Stimulated activated CD8-positive, alpha-beta memory T cell treated with anti-CD3 and anti-CD28 coated beads, Interleukin-15, amount 100 ng/mL, for 24 hours (primary cell): ENCODE measurements at places on chromosomes 13 and 19.
A peak's percentile ranks its signal among the peaks of the same experiment; 100 is the strongest.

DNA sequence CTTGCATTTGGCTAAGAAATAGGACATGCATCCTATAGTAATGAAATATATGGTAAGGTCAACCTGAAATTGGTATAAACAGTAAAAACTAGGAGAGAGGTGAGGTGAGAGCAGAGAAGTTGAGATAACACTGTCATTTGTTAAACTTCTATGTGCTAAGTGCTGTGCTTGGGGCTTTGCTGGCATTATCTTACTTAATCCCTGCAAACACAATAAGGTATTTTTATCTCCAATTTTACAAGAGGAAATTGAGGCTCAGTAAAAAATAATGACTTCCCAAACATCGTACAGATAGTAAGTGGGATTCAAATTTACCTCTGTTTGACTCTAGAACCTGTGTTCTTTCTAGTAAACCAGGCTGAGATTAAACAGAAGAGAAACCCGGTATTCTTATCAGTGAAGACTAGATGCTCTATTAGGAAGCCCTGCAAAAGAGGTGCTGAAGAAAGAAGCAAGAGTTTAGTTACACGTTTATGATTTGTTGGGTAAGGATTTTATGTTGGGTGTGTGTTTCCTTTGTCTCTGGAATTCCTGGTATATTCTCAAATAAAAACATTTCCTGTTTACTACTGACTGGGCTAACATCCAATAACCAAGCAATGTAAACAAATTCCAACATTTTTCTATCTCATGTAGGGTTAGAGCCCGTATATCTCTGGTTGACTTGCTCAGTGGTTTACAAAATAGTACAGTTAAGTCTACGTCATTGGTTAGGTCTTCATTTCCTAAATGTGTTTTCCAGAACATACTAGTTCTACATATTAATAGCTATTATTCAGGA lies 137.3 kb upstream of the FNDC3A start:
- DNase-seq, result no peak

GRCh38 chr19:8363803-8364771 lies at the start of gene ANGPTL4:
TSS of gene ANGPTL4 (plus strand) at chr19:8364155. CDS start at chr19:8364322, 167 bp downstream.
- DNase-seq, result peak; percentile 4

DNA sequence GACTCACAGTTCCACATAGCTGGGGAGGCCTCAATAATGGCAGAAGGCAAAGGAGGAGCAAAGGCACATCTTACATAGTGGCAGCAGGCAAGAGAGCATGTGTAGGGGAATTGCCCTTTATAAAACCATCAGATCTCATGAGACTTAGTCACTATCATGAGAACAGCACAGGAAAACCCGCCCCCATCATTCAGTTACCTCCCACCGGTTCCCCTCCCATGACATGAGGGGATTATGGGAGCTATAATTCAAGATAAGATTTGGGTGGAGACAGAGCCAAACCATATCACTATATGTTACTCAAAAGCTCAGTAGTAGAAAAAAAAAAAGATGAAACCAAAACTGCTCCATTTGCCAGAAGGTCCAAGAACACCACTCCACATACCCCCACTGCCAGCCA lies 58.5 kb downstream of the DNAJC15 start:
- no peak for DNase-seq

DNA sequence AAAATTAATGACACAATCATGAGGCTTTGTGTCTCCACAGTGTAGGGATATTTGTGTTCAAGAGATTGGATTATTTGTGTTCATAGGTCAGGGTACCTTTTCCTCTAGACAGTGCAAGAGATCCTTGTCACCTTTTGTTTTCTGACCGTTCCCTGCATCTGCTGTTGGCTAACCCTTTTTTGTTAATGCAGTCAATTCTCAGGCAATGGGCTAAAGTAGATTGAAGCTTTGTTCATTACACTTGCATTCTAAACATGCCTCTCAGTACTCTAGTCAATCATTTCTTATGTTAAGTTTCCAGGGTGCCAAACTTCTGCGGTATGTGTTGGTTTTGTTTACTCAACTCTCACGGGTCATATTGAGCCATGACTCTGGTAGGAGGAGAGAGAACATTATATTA lies 1.8 kb upstream of the MED4 start:
- no peak for DNase-seq

- DNase-seq, result no peak
Measured at GRCh38 chr19:1133471-1133929, 29.7 kb downstream of the GPX4 start.

DNA sequence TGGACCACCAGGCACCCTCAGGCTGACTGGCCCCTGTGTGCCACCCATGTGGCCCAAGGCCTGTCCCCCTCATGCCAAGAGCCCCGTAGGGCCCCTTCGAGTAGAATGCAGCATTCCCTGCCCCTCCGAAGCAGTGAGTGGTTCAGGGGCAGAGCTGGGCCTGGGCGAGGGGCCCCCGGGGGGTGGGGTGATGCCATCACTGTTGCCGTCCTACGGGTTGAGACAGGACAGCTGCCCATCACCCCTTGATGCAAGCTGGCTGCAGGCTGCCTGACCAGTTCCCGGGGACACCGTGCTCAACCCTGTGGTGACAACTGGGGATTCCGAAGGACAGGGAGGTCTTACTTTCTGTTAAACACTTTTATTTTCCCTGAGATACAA lies 4.7 kb downstream of the SBNO2 start:
- DNase-seq, result no peak

- no peak for DNase-seq
Measured at GRCh38 chr13:45142440-45143345, 22.4 kb downstream of the GTF2F2 start.

GRCh38 chr13:24670961-24671381 lies 9.2 kb upstream of the ATP12A start:
- DNase-seq, result no peak

DNA sequence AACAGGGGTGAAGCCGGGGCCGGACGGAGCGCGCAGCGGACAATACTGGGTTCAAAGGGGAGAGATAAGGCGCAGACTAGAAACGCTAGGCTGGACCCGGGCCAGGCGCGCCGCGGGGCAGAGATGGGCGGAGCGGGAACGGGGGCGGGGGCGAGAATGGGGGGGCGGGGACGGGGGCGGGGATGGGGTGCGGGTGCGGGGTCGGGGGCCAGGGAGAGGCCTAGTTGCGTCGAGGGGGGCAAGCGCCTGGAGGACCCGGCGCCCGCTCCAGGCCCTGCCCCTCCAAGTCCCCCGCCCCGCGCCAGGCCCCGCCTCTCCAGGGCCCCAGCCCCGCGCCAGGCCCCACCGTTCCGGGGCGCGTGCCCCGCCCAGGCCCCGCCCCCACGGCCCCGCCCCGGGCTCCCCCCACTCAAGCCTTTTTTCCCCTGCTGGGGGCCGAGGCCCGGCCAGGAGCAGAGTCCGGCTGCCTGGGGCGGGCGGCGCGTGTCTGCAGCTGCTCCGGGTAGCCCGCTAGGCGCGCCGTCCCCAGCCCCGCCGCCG lies at the start of gene CERS4:
CERS4 (plus strand) TSS at position 449 of the 540 bp plus-strand sequence. CDS start 41,707 bp downstream, outside the sequence.
- DNase-seq, result peak; percentile 52

GRCh38 chr13:29946093-29946492 lies 95.7 kb upstream of the UBL3 start:
- no peak for DNase-seq

- DNase-seq, result peak; percentile 57
Measured at GRCh38 chr13:51453207-51453958, 547 bp upstream of the INTS6 start.

GRCh38 chr13:34698945-34699344 lies 243.1 kb upstream of the NBEA start:
- no peak for DNase-seq

GRCh38 chr13:53408847-53409568 lies 380.4 kb downstream of the OLFM4 start:
- DNase-seq, result no peak

DNA sequence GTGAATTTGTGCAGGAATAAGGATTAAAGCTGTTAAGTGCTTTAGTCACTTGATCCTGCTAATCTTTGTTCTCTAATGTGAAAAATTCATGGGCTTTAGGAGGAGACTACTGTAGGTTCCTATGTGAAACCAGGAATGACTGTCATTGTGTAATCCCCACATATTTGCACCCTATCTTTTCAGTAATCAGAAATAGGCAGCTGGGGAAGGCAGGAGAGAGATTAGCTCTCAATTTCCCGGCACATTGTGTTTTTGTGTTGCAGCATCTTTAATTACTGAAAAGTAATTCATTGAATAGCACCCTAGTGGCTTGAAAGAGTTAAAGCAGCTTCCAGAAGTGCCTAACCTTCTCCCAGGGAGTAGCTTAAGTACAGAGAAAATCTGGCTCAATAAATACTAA lies 282.9 kb downstream of the OLFM4 start:
- no peak for DNase-seq

- DNase-seq, result no peak
Measured at GRCh38 chr13:28650284-28650683, 8.6 kb upstream of the POMP start.

DNA sequence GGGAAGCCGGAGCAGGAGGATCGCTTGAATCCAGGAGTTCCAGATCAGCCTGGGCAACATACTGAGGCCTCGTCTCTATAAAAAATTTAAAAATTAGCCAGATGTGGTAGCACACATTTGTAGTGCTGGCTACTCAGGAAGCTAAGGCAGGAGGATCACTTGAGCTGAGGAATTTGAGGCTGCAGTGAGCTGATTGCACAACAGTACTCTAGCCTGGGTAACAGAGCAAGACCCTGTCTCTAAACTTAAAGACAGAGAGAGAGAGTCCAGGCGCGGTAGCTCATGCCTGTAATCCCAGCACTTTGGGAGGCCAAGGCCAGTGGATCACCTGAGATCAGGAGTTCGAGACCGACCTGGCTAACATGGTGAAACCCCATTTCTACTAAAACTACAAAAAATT lies 4.4 kb downstream of the IFNL3 start:
- DNase-seq, result no peak
